Left renal pelvis (tissue), 4 donors: ENCODE measurements at places on chromosomes 11 and 22. TPM values are rescaled to one million over a fixed set of nuclear protein-coding genes. Genes with fewer than 3 reads are reported as not detected.

- no peak for DNase-seq
Measured at GRCh38 chr22:22882033-22882717, 5.4 kb upstream of the IGLL5 start.

DNA sequence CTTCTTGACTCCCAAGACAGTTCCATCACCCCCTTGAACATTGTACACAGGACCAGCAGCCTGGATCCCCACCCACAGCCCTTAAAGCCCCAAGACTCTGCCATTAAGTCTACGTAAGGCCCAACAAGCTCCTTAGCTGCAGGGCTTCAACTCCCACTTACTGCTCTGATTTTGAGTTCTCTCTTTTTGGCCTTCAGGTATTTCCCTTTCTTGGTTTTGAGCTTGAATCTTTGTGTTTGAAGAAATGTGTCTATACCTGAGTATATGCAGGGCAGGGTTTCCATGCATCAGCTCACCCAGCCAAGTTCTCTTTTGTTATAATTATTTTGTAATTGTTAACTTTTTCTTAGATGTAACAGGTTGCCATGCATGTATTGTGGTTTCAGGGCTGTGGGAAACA is 10.4 kb upstream of the MPEG1 start:
- no peak for DNase-seq

GRCh38 chr11:78066471-78066870 is 2.8 kb downstream of the THRSP start:
- DNase-seq: no peak

GRCh38 chr11:64357904-64358535 is 942 bp upstream of the RPS6KA4 start:
- no peak for DNase-seq

- DNase-seq: peak; percentile 65
Measured at GRCh38 chr11:18105802-18106574, at the start of gene SAAL1. TSS of gene SAAL1 (minus strand) at chr11:18106082. CDS start at chr11:18106041, 41 bp downstream.

GRCh38 chr11:93143186-93143585 is 54.6 kb downstream of the SLC36A4 start:
- no peak for DNase-seq

DNA sequence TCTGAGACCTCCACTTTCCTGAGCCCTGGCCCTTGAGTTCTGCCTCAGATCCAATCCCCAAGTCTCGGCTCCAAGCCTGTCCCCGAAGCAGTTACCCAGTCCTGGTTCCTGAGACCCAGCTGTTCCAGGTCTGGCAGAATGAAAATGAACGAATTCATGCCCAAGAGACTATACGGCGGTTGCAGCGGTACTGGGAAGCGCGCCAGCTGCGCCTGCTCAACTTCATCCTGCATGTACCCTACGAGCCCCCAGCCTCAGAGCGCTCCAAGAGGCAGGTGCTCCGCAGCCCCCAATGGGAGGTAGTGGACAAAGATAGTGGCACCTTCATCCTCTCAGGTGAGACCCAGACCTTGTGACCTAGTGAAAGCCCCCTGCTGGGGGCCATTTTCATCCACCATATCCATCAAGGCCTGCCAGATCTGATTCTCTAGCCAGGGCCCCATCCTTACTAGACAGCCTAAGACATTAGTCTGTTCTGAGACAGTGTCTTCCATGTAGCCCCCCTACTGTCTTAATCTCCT is 42.7 kb downstream of the DNHD1 start:
- no peak for DNase-seq

DNA sequence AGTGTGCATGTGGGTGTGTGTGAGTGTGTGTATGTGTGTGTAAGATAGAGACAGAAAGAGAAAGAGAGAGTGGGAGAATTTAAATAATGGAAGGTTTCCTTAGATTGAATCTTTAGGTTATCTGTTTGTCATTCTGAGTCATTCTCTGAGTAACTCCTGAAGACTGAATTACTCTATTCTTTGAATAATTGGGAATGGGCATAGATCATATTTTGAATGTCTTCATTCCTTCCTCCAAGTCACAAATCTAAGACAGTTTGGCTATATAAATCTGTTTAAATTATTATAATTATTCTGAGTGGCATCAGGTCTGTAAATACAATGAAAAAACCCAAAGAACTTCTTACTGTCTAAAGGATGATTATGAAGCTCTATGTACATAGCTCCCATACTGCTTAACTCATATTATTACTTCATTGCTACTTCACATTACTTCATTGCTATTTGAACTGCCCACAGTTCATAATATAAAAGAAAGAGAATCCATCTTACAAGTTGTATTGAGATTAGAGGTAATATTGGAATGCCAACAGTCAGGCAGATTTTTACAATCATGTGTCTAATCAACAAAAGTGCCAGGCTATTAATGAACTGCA is 346.6 kb upstream of the CCDC179 start:
- DNase-seq: no peak

DNA sequence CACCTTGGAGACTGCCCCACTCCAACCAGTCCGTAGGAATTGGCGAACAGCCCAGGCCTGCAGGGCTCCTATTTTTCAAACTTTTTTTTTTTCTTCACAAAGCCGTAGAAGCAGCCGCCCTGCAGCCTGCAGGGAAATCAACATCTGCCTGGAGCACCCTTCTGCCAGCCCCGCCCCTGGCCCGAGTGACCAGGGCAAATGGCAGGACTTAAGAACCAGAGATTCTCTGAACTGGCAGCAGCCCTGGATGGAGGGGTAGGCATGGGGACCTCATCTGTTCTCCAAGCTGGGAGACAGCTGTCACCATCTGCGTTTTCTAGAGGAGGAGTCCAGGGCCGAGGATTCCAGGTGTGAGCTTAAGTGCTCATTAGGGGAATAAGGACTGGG is 5.6 kb downstream of the SCN2B start:
- DNase-seq: no peak

DNA sequence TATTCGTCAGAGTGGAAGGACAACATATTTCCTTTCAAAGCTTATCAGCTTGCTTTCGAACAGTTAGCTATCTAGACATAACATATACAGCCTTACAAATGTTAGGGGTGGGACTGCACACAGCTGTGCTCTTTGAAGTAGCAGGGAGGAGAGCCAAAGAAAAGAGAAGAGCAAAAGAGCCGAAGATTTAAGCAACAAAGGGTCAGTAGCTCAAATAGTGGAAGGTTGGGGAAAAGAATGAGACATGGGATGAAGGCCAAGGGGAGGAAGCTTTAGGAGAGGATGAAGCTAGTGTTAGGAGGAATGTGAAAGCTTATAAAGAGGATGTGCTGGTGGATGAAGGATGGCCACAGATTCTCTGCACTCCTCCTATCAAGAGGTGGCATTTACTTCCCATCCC is 31.8 kb upstream of the IGSF22 start:
- DNase-seq: peak; percentile 4

DNA sequence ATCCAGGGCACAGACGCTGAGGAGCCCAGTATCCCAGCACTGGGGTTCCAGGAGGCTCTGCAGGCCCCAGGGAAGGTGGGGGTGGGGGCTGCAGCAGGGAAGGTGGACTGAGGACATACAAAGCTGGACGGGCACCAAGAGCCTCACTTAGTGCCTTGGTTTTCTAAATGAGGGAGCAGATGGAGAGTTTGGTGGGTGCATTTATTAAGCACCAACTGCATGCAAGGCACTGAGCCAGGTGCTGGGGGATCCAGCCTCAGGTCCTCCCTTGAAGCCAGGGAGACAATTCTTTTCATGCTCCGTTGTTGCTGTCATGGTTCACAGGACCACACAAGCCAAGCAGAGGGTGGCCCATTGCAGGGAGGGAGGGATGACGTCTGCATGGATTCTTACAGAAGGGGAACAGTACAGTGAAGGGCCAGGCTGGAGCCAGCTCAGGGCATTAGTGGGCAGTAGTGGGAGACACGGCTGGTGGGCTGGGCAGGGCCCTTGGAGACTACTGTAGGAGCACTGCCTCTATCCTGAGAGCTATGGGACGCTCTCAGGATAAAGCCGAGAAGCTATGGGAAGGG is 65.0 kb downstream of the MACROD1 start:
- DNase-seq: no peak

GRCh38 chr11:2534134-2534956 is 89.5 kb downstream of the KCNQ1 start:
- no peak for DNase-seq

DNA sequence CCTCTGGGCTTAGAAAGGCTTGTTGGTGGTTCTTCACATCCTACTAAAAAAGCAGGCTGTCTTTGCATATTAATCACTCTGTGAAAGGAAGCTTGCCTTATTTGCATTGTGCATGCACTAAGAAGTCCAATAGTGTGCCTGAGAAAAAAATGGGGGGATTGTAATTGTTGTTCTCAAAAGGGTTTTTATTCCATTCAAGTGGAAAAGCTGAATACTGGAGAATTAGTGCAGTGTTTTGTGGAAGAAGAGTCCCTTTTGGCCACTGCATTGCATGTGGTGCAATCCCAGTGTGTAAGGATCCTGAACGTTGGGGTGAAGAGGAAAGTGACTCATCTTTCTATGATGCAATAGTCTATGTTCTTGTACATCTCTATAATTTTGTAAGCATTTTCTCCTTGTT is 16.5 kb downstream of the NCAM1 start:
- DNase-seq: no peak

- DNase-seq: no peak
Measured at GRCh38 chr11:34055218-34056000, 3.9 kb downstream of the CAPRIN1 start.

DNA sequence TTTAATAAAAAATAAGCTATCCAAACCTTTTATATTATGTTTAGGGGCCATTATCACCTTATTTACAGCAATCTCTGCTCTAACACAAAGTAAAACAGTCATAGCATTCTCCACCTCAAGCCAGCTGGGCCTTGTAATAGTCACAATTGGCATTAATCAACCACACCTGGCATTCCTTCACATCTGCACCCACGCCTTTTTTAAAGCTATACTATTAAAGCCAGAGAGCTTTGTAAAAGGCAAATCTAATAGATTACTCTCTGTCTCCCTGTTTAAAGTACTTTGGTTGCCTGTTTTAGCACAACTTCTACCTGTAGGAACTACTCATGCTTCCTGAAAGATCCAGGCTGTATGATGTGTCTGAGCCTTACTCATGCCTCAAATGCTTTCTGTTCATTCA is 113.1 kb downstream of the CSNK2A3 start:
- no peak for DNase-seq

DNA sequence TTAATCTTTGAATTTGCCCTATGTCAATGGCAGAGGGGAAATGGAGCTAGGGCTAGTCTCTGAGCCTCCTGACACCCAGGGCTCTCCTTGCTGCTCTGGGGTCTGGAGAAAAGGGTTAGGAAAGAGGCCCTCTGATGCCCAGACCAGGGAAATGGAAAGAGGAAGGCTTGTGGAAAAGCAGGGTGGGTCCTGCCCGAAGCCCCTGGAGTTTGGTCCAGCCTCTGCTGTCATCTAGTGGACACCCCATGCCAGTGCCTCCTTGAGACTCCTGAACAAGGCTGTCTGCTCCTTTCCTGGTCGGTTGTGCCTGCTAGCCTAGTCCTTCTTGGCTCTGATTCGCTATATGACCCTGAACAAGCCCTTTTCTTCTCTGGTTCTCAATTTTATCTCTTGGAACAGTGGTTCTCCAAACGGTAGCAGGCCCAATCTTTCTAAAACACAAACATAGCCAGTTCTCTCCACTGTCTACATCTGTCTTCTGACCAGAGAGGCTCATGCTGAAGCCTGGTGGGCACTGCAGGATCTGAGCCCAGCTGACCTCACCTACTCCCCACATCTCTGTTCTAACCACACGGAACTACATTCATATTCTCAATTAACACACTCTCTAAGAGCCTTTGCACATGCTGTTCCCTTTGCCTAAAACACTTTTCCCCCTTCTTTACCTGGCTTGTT is 8.8 kb upstream of the PLA2G3 start:
- no peak for DNase-seq

- DNase-seq: peak; percentile 80
Measured at GRCh38 chr22:24695561-24696511, 78.7 kb downstream of the PIWIL3 start.

GRCh38 chr11:9489080-9489765 is 28.4 kb downstream of the ZNF143 start:
- DNase-seq: no peak

DNA sequence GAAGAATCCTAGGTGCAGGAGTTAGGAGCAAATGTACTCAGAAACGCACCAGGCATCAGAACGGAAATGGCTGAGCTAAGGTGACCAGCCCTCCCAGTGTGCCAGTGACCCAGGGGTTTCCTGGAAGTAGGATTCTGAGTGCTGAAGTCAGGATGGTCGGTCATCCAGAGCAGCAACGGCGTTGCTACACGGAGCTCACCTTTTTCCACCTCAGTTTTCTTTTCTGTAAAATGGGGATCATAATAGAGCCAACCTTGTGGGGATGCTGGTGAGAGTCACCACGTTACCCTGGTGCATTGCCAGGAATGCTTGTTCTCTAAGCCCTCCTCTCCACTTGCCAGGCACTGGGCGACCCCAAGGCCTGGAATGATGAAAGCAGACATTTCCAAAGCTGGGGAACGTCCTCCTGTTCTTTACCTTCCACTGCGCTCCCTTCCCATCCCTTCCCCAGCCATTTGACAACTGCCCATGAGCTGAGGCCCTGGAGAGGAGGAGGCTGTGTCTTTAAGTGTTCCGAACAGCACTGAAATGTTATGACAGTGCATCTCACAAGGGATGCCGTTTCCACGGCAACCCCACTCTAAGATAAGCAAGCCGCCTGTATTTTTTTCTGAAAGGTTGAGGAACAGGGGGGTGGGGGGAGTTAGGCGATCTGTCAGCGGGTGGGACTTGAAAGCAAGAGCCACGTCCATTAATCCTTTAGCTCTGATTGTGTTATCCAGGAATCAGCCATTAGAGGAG is 66.8 kb downstream of the TSPAN18 start:
- peak; percentile 36 for DNase-seq

DNA sequence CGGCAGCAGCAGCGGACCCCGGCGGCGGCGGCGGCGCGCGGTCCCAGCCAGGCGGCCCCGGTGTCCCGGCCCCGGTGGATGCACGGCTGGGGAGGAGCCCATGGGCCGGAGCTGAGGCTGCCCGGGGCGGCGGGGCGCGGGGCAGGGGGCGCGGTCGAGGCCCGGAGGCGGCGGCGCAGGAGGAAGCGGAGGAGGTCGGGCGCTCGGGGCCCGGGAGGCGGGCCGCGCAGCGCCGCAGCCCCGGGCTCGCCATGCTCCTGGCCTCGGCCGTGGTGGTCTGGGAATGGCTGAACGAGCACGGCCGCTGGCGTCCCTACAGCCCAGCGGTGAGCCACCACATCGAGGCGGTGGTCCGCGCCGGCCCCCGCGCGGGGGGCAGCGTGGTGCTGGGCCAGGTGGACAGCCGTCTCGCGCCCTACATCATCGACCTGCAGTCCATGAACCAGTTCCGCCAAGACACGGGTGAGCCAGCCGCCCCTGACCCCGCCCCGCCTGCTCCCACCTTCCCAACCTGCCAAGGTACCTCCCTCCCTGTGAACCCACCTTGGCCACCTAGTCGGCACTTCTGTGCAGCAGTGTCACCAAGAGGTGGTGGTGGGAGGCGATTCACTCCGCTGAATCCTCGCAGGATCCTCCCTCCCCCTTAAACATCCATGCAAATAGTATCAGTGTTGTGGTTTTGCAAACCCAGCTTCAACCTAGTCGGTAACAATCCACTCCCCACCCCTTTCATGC is 580 bp downstream of the DTX4 start:
- DNase-seq: no peak

- DNase-seq: no peak
Measured at GRCh38 chr22:47110817-47111443, 348.5 kb downstream of the TBC1D22A start.

CFAP300 gene
- 7.5 TPM for polyA plus RNA-seq

CLCF1 gene
- polyA plus RNA-seq: 8.4 TPM

RBFOX2 gene
- 208 TPM for polyA plus RNA-seq

CAPRIN1 gene
- 240 TPM for polyA plus RNA-seq

OR56A1 gene
- polyA plus RNA-seq: not detected

MEI1 gene
- polyA plus RNA-seq: 3.3 TPM

F2 gene
- 3.0 TPM for polyA plus RNA-seq

OR52I2 gene
- polyA plus RNA-seq: not detected
